ENCODE measurements at places on chromosomes 6 and 20.

DNA sequence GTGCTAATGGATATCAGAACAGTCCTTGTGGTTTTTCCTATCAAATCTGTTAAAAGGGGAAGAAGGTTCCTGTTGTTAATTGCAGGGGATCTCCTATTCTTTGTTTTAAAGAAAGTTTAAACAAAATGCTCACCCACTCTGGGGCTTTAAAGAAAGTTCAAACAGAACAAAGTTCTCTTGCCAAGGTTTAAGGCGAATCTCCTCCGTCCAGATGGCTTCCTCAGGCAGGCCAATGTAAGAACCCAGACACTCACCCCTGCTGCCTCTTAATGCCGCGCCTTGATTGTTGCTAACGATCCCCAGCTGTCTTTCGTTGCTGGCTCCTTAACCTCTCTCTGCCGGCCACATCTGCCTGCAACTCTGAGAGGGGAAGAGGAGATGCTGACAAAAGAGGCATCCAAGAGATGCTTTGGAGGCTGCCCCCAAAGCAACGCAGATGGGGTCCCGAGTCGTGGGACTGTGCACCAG is 235.0 kb upstream of the PRDM1 start:
- no peak for DNase-seq

DNA sequence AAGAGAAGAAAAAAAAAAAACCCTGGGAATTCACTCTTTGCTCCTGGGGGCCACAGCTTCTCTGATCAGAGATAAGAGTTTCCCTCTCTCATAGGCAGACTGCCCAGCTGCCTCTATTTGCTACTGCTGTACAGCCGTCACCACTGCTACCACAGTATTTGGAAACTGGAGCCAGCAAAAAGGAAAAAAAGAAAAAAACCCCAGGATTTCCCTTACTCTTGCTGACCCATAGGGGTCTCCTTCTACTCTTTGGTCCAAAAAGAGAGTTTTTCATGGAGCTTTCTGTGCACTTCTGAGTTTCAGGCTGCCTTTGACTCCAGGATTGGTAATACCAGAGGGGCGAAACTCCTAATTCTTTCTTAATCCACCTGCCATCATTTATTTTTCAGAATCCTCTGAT is 89.7 kb downstream of the MDGA1 start:
- no peak for DNase-seq

DNA sequence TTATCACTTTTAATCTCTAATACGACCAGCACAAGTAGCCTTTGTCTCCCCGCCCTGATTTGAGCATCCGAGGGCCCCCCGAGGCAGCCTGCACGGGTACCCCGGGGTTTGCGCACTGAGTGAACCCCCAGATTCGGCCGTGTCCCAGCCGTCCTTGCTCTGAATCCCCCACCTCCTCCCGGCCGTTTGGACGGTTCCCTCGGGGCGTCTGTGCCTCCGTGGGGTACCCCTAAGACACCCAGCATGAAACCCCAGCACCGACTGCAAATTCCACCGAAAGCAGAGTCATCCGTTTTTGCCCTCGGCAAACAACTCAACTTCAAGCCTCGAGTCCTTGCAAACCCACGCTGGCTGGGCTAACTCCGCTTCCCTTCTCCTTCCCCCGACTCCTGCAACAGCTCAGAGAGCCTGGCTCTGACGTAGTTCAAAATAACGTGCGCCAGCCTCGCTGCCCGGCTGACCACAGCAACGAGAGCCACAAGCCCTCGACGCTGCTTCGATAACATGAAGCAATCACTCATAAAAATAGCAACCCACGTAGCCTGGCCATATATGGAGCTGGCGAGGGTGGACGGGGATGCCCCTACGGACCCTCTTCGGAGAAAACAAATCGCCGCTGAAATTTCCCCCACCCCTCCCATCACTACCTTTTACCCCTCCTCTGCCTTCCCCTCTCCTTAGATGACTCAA is 764 bp upstream of the SNAP25 start:
- DNase-seq, result peak; percentile 11

DNA sequence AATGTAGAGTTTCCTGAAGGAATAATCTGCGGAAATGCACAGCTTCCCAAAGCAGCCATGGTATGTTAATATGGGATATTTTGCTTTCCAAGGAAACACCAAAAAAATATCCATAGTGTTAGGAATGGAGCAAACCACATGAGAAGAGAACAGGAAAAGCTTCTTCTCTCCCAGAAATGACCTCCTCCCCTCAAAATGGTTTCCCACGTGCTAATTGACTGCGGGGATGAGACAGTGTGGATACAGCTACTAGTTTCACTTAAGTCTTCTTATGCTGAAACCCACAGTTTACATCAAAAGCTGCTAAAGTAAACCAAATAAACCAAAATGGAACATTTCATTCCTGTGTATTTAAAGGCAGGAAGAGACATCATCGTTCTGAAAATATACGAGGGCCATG is 69.4 kb downstream of the FYN start:
- DNase-seq, result no peak

DNA sequence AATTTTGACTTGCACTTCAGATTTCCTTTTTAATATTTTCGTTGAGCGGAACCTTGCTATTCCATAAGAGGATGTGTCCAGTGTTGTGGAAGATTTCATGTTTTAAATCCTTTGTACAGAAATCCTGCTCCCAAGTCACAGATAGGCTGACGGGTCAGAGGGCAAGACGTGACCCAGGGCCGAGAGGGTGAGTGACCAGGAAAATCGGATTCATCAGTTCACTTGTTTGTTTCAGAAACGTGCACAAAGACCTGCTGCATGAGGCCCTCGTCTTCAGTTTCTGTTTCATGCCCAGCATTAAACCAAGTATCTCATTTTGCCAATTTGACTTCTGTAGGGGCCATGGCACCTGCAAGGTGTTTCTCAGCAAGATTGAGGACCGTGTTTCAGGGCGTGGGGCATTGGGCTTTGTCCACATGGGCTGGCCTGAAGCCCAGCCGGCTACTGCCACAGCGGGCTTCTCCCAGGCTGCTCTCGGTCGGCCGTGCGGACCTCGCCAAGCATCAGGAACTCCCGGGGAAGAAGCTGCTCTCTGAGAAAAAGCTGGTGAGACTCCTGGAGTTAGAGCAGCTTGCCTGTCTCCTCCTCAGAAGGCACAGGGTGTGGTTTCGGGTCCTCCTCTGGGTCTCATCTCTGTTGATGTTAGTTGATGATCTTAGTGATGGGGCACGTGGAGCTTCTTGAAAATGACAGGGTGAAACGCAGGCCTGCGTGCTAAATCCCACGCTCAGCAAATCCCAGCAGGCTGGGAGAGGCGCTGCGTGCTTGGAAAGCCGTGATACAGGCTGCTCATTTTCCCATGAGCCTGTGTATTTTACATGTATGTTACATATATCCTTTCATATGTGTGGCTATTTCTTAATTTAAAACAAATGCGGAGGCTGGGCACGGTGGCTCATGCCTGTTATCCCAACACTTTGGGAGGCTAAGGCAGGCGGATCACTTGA is 10.5 kb downstream of the MTG2 start:
- no peak for DNase-seq

DNA sequence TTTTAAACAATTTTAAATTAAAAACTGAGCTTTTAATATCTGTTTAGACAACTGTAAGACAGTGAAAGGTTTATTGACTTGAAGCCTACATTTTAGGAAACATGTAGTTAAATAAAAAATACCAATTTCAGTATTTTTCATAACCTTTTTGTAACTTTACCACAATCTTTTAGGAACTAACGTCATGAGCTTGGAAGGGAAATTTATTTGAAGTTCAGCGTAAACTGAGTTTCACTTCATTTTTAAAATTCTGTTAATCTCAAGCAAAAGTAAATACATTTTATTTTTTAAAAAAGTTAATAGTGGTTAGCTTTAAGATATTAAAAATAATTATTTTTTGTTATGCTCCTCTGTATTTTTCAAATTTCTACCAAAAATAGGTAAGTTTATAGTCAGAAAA is 5.5 kb downstream of the CST7 start:
- DNase-seq, result no peak

GRCh38 chr6:21949211-21949801 is 347.5 kb downstream of the PRL start:
- peak; percentile 77 for DNase-seq

- DNase-seq, result no peak
These were observed 6.1 kb downstream of the SLC26A8 start for GRCh38 chr6:36018339-36018738.

DNA sequence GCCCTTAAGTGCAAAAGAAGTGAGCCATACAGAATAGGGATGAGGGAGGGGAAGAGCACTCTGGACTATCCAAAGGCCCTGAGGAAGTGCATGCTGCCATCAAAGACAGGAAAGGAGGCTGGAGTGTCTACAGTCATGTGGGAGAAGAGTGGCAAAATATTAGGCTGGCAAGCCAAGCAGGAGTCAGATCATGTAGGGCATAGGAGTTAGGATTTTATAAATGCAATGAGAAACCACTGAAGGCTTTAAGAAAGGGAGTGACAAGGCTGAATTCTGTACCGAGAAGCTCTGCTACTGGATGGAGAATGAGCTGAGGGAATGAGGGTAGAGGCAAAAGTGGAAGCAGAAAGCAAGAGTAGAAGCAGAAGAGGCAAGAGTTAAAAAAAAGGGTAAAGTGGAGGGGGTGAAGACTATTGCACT is 2.3 kb downstream of the ZSCAN31 start:
- no peak for DNase-seq

DNA sequence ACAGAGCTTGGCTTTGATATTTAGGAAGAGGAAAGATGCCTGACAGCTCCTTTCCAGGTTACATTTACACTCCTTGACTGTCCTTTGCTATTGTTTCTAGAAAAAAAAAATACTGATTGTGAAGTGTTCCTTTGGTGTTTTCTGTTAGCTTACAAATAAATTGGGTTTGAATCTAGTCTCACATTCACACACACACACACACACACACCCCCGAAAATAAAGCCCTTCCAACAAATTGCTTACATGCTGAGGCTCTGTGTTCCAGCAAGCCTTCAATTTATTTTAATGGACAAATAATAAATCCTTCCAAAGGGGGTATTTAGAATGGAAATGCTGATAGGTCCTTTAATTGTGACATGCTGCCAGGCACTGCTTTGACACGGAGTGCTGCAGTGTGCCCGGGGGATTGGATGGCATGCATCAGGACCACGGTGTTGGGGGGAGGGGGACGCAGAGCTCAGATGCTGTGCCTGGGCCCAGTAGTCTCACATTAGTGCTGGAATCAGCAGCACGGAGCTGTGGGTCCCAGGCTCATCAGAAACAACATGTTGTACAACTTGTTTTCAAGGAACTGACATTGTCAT is 199.9 kb downstream of the CD83 start:
- DNase-seq, result no peak

- DNase-seq, result no peak
These were observed 59.0 kb downstream of the CTCFL start for GRCh38 chr20:57465943-57466342.

GRCh38 chr6:118565311-118565960 is 17.3 kb downstream of the PLN start:
- no peak for DNase-seq

DNA sequence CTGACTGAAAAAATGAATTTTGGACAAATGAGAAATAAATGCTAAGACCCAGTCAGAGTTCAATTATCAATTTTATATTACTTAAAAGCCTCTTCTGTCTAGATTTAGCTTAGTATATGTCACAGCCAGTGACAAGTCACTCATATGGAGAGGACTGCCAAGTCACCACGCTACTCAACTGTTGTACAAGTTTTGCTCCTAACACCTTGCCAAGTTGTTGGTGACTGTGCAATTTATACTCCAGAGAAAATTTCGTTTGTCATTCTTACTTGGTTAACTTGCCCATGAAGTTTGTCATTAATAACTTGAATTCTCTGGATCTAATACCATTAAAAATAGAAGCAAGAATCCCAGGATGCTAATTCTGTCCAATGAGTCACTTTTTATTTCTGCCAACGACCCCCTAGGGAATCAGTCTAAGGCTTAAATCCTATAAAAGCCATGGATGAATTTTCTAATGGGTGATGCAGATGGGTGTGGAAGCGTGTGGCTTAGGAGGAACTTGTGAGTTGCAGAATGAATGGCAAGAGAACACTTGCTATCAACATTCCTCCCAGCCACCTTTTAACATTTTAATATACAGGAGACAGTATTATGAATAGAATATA is 30.4 kb upstream of the FBXO30 start:
- no peak for DNase-seq

- DNase-seq, result no peak
These were observed 43.8 kb downstream of the REV3L start for GRCh38 chr6:111439171-111439570.

DNA sequence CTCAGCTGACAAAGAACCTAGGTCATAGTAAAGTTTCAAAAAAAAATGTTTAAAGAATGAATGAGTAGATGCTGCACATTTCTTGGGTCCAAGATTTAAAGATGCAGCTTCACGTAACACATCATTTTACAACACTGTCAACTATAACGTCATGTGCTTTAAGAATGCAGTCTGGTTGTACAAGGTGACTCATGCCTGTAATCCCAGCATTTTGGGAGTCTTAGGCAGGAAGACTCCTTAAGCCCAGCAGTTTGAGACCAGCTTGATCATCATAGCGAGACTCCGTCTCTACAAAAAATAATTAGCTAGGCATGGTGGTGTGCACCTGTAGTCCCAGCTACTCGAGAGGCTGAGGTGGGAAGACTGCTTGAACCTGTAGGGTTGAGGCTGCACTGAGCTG is 21.9 kb downstream of the SLC17A5 start:
- no peak for DNase-seq

- no peak for DNase-seq
These were observed 301.3 kb downstream of the ZNF217 start for GRCh38 chr20:53292347-53292746.

- DNase-seq, result no peak
These were observed 167.6 kb upstream of the KCNK16 start for GRCh38 chr6:39490108-39490507.

DNA sequence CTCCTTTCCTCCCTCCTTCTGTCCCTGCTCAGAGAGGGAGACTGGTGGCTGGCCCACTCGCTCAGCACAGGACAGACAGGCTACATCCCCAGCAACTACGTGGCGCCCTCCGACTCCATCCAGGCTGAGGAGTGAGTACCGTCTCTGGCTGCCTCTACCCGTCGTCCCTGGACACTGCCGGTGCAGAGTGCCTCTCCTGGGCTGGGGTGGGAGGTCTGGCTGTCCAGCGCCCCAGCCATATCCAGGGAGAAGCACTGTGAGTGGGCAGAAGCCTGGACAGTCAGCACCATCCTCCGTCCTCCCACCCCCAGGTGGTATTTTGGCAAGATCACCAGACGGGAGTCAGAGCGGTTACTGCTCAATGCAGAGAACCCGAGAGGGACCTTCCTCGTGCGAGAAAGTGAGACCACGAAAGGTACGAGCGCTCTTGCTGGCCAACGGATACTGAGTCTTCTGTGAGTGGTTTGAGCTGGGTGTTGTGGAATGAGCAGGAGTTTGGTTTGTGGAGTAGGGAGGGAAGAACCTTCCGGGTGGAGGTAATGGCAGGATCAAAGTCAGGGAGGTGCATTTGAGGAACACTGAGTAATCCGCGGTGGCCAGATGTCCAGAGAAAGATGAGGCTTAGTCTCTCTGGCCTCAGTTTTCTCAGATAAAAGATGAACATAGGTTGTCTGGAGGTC is 48.1 kb downstream of the SRC start:
- no peak for DNase-seq

All from NCI-H187 (cell line).